ENCODE measurements at places on chromosomes 4 and X.

DNA sequence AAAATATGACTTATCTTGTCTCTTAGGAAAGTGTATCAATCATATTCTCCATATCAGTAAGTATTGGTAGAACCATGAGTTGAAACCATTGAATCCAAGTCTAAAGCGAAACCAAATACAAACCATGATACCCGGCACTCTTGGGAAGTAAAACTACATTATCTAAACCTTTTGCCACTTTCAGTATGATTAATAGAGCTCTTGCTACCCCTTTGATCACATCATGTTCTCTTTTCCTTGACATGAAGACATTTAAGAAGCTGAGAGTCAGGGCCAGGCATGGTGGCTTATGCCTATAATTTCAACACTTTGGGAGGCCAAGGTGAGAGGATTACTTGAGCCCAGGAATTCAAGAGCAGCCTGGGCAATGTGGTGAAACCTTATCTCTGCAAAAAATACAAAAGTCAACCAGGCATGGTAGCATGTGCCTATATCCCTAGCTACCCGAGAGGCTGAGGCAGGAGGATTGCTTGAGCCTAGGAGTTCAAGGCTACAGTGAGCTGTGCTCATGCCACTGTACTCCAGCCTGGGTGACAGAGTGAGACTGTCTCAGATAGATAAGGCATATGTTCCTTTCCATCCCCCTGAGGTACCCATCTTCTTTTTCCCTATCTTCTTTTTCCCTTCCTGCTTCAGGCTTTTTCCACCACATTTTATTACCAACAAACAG, 45.4 kb downstream of the CEP135 start:
- no peak for DNase-seq

GRCh38 chr4:55447108-55447708, 51.5 kb downstream of the TMEM165 start:
- no peak for DNase-seq

DNA sequence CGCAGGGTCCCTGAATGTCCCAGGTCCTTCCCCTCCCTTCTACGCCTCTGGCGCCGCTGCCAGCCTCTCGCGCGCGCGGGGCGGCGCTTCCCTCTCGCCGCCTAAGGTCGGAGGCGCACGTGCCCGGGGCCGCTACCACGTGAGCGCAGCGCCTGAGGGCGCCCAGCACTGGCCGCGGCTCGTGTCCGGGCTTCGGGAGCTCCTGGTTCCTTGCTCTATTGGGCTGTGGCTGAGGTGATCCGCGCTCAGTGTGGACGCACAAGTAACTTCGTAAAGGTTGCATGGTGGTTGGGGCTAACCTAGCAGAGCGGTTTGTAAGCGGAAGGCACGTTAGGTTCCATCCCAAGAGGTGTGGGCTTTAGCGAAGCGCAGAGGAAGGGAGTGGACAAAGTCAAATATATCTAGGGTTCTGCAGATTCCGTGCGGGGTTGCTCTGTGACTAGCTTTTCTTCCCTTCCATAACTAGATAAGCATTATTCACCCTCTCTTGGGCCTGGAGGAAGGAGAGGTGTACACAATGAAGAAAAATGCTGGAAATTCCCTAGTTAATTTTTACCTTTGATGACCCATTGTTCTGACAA, 1.8 kb downstream of the TLL1 start:
- peak; percentile 19 for DNase-seq

GRCh38 chr4:186159613-186160012, 31.8 kb upstream of the CYP4V2 start:
- no peak for DNase-seq

GRCh38 chr4:150722908-150723362, 141.0 kb downstream of the MAB21L2 start:
- DNase-seq, result peak; percentile 88

DNA sequence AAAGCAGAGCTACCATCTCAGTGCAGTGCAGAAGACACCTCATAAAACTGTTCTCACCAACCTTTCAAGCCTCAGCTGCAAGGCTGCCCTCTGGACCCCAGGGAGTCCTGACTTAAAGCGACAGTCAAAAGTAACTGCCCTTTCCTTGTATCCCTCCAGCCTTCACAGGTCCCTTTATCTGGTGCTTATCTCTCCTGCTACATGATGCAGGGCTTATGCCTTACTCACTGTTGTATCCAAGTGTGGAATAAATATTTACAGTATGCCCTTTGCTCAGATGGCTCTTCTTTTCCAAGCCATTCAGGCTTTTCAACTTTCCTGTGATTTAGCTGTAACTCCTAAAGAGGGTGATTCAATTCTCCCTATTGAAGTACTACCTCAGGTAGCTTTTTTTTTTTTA, 92.6 kb downstream of the KDR start:
- no peak for DNase-seq

DNA sequence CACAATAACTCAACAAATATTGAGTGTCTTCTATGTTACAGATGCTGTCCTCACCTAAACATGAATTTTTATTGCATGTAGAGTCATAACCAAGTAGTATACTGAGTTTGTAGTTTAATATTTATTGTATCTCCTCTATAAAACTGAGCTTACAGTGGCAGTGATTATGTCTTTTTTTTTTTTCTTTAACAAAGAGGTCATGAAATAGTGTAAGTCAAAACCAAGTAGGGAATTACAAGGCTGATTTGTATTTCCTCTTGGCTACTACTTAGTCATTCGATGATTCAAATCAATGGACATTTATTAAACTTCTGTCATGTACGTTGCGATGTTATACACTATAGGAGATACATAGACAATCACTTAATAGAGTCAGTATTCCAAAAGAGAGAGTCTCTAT, 48.4 kb downstream of the IL15 start:
- DNase-seq, result no peak

GRCh38 chrX:136546371-136546781, 14.4 kb downstream of the VGLL1 start:
- no peak for DNase-seq

- no peak for DNase-seq
Measured at GRCh38 chr4:57971261-57971660, 861.1 kb upstream of the IGFBP7 start.

GRCh38 chrX:86121916-86122315, 26.3 kb upstream of the DACH2 start:
- DNase-seq, result no peak

DNA sequence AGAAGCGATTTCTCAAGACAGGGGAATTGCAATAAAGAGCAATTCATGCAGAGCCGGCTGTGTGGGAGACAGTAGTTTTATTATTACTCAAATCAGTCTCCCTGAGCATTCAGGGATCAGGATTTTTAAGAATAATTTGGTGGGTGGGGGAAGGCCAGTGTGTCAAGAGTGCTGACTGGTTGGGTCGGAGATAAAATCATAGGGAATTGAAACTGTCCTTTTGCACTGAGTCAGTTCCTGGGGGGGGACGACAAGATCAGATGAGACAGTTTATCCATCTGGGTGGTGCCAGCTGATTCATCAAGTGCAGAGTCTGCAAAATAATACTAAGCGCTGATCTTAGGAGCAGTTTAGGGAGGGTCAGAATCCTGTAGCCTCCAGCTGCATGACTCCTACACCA, 502.4 kb downstream of the NLGN4X start:
- no peak for DNase-seq

DNA sequence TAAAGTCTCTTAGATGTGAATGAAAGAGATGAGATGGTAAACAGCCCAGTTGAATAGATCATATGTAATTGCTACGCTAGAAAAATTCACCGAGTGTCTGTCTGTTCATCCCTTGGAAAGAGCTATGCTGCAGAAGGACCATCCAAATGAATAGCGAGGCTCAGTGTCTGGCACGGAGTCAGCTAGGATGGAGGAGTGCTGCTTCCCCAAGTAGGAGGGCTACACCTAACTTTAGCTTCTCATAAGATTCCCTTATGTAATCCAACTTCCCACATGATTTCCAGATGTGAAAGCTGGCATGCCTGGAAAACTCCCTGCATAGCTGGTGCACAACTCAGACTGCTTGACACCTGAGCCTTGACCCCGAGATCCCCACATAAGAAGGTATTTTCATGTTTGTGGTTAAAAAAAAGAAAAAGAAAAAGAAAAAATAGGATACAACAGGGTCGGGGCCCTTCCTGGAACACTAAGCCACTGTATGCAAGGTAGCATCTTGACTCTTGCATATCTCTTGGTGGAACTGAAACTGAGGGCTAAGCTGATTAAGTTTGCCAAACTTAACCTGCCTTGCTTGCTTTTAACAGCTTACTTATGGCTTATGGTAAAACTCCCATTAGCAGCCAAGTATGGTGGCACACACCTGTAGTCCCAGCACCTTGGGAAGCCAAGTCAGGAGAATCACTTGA, 82.3 kb downstream of the FREM3 start:
- DNase-seq, result no peak

DNA sequence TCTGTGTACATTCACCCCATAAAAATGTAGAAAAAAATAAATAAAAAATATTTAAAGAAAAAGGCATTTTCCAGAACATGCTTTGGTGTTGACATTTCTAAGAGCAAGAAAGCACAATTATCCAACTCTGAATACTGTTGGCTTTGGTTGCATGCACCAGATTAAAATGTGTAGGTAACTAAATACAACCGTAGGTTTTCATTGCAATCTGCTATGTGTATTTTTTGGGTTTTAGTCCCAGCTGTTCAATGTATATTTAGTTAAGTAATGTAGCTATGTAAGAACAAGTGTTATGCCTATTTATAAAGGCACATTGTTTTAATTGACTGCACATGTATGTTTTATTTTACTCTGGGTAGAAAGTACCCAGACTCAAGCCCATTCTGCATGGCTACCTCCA, 108.1 kb upstream of the PAQR3 start:
- no peak for DNase-seq

GRCh38 chrX:70398899-70399298, 24.2 kb upstream of the GDPD2 start:
- no peak for DNase-seq

- no peak for DNase-seq
Measured at GRCh38 chrX:136495043-136495442, 2.3 kb upstream of the HTATSF1 start.

Data from left ventricle myocardium inferior (tissue), 1 donor.